ENCODE measurements at places on chromosomes 5 and 9.

- DNase-seq: no peak
Observed at GRCh38 chr5:176823869-176824412, 13.6 kb downstream of the UNC5A start.

- no peak for DNase-seq
Observed at GRCh38 chr5:108905805-108906204, 158.1 kb downstream of the FER start.

DNA sequence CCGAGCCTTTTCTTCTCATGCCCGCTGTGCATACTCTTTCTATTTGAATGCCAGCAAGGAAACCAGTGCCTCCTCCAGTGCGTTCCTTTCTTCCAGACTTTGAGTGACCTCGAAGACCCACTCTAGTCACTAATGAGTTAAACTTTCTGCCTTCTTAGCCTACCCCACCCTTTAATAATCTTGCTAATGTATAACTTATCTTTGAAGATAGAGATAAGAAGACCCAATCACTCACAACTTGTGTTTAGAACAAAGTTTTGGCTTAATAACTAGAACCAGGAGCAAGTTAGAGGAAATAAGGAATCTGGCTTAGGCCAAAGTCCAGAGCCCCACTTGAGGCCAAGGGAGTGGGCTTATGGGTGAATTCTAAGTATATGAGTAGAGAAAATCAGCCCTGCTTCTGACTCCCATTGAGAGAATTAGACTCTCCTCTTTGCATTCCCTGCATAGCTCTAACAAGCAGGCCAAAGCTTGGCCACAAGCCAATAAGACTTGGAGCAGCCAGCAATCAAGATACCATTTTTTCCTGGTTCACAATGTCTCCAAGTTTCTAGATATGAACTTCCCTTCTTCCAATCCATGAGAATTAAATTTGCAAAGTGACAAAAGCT is 181.5 kb upstream of the PIK3R1 start:
- no peak for DNase-seq

GRCh38 chr5:146630472-146630871 is 114.5 kb upstream of the GPR151 start:
- no peak for DNase-seq

DNA sequence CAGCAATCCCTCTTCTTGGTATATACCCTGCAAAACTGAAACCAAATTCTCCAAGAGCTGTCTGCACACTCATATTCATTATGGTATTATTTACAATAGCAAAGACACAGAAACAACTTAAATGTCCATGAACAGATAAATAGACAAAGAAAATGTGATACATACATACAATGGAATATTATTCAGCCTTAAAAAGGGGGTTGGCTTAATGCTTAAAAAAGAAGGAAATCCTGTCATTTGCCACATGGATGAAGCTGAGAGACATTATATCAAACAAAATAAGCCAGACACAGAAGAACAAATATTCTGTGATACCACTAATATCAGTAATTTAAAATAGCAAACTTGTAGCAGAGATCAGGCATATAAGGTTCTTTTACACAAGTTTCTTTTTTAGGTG is 46.5 kb upstream of the GAS1 start:
- no peak for DNase-seq

GRCh38 chr5:139396691-139397090 is 1.8 kb upstream of the PROB1 start:
- no peak for DNase-seq

DNA sequence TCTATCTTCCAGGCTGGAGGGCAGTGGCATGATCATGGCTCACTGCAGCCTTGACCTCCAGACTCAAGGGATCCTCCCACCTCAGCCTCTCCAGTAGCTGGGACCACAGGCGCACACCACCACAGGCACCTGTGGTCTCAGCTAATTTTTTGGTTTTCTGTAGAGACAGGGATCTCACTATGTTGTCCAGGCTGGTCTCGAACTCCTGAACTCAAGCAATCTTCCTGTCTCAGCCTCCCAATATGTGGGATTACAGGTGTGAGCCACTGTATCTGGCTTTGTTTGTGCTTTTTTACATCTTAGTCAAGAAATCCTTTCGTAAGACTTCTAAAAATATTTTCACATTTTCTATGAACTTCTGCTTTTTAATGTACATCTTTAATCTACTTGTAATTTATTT is 116.9 kb downstream of the DENND1A start:
- DNase-seq: no peak

DNA sequence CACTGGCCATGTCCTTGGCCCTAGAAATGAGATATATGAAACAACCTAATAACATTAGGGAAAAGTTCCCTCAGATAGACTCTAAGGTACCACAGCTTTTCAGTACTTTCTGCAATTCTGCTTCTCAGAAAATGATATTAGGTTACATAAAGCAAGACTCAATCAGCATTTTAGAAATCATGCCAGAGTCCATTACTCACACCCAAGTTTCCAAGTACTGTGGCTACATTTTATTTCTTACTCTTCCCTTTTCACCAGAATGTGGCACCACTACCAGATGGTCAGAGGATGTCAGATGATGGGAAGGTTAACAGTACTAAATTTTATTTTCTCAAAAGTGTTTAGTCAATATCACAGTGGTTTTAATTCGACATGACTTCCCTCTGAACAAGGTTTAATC is 217.2 kb downstream of the MLLT3 start:
- no peak for DNase-seq

DNA sequence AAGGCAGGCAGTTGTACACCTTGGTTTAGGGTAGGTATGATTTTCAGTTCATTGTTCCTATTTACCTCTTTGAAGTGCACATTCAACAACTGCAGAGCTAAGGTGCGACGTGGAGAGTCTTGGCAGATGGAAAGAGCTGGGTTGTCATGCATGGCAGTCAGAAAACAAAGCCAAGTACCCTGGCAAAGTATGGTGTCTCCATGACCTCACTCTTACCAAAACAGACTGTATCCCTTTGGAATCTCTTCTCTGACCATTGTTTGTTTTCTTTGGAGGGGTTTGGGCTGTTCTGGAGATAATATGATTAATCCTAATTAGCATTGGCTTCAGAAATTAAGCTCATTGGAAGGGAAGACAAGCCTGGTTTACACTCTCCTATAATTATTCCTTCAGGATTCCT is 665.7 kb downstream of the DNAH5 start:
- no peak for DNase-seq

GRCh38 chr9:129517006-129517405 is 103.9 kb downstream of the C9orf50 start:
- DNase-seq: no peak

GRCh38 chr9:112809351-112809848 is 58.8 kb downstream of the SNX30 start:
- DNase-seq: no peak

GRCh38 chr5:171469326-171469725 is 49.9 kb downstream of the FGF18 start:
- DNase-seq: no peak

- DNase-seq: no peak
Observed at GRCh38 chr5:126370796-126371718, 52.2 kb upstream of the GRAMD2B start.

- no peak for DNase-seq
Observed at GRCh38 chr5:134550271-134551214, 25.1 kb downstream of the JADE2 start.

- DNase-seq: no peak
Observed at GRCh38 chr9:137294091-137294680, 7.9 kb downstream of the NRARP start.

GRCh38 chr5:39854771-39855410 is 430.1 kb upstream of the DAB2 start:
- no peak for DNase-seq

DNA sequence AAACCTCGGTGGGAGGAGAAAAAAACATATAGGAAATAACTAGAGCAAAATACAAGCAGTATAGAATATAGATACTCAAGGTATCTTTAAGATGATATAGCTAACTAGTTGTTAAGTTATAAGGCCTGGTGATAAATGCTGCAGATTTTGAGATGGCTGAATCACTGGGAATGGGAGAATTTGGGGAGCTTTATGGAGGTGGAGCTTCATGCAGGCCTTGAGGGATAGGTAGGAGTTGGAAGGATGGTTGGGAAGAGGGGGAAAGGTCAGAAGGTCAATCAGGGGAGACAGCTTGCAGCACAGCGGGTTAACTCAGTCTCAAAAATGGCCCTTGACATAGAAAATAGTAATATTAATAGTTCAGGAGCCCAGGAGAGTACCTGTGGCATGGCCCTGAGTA is 34.8 kb downstream of the RAI14 start:
- no peak for DNase-seq

DNA sequence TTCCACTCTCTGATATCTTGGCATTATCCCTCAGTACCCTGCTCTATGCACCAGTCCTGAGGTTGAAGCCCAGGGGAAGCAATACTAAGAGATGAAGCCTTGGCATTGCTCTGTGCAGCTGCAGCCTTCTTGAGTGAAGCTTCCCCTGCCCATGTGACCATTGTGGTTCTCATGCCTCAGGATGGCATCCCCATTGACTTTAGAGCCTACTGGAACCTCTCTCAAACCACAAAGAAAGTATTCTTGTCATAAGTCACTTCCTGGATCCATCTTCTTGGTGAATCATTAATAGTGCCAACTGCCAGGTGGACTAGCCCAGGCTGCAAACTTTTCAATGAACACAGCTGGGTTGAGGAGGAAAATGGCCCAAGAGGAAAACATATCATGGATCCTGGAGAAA is 283.9 kb upstream of the RFX3 start:
- DNase-seq: no peak

GRCh38 chr5:20114526-20114925 is 126.5 kb upstream of the CDH18 start:
- DNase-seq: no peak

DNA sequence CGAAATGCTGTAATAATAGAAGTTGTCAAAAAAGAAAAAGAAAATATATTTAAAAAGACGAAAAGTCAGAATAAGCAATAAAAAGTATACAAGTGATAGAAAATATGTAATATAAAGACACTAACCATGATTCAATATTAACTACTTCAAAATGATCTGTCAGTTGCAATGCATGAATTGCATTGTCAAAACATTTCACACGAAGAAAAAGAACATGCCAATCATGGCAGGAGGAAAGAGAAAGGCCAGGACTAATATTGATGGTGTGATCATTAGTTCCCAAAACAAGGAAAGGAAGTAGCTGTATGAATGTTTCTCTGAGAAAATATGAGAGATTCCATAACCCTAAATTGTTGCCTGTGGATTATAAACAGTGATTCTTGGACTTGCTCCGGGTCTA is 7.4 kb upstream of the GRAMD2B start:
- no peak for DNase-seq
